Fibroblast of pulmonary artery (primary cell): ENCODE measurements at places on chromosomes 16 and 17.
A peak's percentile ranks its signal among the peaks of the same experiment; 100 is the strongest.

DNA sequence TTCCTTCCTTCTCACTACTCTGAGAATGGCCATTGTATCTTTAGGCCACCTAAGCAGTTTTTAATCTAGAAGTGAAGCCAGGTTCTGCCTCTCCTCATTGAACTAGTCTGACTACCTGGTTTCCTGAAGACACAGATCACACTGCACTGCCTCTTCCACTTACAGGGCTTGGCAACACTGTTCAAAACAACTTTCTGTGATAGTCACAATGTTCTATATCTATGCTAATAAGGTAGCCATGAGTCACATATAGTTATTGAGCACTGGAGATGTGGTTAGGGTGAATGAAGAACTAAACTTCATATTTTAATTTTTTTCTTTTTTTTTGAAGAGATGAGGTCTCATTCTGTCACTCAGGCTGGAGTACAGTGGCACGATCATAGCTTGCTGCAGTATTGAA lies 26.9 kb downstream of the RND2 start:
- no peak for DNase-seq

DNA sequence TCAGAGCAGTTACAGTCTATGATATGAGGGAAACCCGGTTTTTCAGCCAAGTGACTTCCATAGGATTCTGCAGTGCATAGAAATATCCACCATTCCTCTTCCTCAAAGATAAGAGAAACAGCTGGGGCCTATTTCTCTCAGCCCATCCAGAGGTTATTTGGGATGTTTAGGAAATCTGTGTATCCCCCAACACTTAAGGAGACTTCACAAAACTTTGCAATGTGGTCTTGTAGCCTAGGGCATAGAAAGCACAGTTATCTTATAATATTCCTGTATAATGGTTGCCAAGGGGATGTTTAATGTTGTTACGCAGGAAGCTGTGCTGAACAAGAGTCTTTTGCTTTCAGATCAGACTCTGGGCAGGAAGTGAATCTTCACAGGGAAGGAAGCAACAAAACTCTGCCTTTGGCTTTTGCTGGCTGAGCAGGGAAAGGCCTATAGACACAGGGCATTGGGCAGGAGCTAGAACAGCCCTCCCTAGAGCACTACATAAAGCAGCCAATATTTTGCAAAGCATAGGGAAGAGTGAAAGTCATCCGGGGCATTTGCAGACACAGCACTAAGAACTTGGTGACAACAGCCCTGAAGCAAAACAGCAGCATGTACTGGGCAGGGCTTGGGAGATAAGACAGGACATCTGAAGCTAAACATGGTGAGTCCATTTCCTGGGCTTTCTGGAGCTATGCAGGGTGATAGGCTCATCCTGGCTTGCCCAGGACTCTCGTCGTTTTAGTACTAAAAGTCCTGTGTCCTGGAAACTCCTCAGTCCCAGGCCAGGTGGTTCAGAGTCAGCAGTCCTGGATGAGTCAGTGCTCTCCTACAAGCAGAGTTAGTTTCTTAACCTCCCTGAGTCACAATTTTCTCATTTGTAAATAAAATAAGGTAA lies 18.7 kb upstream of the BEAN1 start:
- peak; percentile 84 for DNase-seq

GRCh38 chr17:76784926-76785325 lies 47.0 kb downstream of the MFSD11 start:
- DNase-seq: no peak

- DNase-seq: peak; percentile 86
Observed at GRCh38 chr16:53892155-53892554, 188.2 kb downstream of the FTO start.

GRCh38 chr16:14168146-14168545 lies 97.0 kb downstream of the MRTFB start:
- peak; percentile 47 for DNase-seq

DNA sequence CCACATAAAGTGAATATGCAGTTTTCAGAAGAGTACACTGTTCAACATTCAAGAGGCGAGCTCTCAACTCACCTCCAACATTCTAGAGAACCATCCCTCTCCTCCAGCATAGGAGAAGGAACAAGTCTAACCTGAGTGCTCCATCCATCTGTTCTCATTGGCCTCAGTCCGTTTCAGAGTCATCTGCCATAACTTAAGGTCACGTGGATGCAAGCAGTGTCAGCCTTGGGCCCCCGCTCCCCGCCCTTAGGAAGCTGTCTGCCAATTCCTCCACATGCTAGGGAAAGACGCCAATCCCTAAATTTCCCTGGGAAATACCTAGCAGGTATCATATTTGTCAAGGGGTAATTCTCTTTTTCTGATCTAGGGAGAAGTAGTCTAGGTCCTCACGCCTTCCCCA lies 21.4 kb downstream of the MARVELD3 start:
- DNase-seq: no peak

- peak; percentile 90 for DNase-seq
Observed at GRCh38 chr17:64420143-64420670, 28.7 kb upstream of the MILR1 start.

GRCh38 chr17:56987283-56987834 lies 9.4 kb downstream of the SCPEP1 start:
- DNase-seq: no peak

GRCh38 chr16:87696726-87697125 lies 69.1 kb downstream of the KLHDC4 start:
- no peak for DNase-seq

DNA sequence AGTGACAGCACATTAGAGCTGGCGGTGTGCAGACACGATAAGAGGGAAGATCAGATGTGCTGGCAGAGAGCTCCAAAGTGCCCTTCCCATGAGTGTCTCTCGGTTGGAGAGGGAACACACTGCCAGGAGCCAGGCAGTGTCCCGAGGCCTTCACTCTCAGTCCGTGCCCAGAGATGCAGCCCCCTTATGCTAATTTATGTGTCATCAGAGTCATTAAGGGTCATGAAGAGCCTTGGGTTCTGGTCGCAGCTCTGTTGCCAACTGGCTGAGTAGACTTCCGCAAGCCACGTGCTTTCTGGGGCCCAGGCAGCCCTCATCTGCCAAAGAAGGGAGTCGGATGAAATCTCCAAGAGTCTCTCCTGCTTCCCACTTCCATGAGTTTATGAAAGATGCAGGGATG lies 232.5 kb downstream of the MSI2 start:
- no peak for DNase-seq

GRCh38 chr16:1448536-1449116 lies 4.3 kb upstream of the CCDC154 start:
- DNase-seq: no peak

GRCh38 chr17:46841561-46842379 lies 9.6 kb upstream of the WNT9B start:
- peak; percentile 10 for DNase-seq

DNA sequence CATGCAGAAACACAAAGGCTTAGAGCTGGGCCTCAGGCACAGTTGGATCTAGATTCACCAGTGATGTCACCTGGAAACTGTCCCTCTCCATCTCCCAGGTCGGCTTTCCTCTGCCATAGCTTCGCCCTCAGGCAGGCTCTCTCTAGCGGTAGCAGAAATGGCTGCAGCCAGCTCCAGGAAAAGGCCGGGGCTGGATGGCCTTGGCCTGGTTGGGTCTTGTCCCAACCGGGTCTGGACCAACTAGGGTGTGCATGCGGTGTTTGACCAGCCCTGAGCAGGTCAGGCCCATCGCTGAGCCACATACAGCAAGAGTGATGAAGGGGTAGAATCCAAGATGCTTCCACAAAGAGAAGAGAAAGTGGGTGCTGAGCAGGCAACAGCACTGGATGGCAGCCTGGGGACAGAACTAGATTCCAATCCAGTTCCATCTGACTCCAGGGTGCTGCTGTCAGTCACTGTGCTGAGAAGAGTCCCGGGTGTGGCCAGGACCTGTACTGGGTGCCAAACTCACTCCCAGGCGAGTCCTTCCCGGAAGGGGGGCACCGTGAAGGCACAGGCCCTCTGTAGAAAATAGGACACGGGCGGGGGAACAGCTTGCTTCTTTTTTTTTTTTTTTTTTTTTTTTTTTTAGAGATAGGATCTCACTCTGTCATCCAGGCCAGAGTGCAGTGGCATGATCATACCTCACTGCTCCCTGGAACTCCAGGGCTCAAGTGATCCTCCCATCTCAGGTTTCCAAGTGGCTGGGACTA lies 51.8 kb downstream of the SOCS3 start:
- DNase-seq: no peak

GRCh38 chr17:27846042-27846655 lies 45.8 kb upstream of the NOS2 start:
- no peak for DNase-seq

DNA sequence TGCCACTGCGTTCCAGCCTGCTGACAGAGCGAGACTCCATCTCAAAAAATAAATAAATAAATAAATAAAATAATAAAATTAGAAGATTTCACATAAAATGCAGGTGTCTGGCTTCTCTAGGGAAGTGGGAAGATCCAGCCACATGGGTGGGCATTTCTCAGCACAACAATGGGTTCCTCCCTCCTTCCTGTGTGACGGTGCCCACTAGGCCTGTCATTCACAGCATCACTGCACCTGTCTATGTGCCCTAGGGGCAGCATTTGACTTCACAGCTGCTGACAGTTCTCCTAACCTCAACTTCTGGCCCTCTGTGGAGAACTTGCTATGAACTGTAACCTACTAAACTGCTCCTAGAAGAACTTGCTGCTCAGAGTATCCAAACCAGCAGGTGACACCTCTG lies 3.0 kb downstream of the ABHD15 start:
- no peak for DNase-seq

- DNase-seq: peak; percentile 100
Observed at GRCh38 chr17:81394921-81395599, at the start of gene BAHCC1. BAHCC1 (plus strand) TSS chr17:81395457; CDS start chr17:81399740, 4,283 bp downstream.
